ENCODE measurements at places on chromosomes 16 and 17.

DNA sequence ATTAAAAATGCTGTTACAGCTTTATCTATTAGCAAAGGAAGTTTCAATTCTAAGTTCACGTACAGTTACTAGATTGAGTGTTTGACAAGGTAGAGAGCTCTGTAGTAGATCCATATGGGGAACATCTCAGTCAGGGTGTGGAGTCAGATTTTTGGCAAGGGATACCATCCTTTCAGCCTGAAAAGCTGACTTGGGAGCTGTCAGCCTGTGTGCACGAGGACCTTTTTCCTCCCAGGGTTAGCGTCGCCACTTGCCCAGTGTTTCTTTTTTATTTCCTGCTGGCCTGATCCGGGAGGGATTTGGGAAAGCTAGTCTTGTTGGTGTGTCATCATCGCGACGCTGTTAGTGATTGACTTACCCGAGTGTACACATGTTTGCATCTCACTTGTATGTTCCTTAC is 29.5 kb downstream of the WWOX start:
- DNase-seq = no peak

- no peak for DNase-seq
Observed at GRCh38 chr17:60303406-60304099, 88.4 kb downstream of the USP32 start.

DNA sequence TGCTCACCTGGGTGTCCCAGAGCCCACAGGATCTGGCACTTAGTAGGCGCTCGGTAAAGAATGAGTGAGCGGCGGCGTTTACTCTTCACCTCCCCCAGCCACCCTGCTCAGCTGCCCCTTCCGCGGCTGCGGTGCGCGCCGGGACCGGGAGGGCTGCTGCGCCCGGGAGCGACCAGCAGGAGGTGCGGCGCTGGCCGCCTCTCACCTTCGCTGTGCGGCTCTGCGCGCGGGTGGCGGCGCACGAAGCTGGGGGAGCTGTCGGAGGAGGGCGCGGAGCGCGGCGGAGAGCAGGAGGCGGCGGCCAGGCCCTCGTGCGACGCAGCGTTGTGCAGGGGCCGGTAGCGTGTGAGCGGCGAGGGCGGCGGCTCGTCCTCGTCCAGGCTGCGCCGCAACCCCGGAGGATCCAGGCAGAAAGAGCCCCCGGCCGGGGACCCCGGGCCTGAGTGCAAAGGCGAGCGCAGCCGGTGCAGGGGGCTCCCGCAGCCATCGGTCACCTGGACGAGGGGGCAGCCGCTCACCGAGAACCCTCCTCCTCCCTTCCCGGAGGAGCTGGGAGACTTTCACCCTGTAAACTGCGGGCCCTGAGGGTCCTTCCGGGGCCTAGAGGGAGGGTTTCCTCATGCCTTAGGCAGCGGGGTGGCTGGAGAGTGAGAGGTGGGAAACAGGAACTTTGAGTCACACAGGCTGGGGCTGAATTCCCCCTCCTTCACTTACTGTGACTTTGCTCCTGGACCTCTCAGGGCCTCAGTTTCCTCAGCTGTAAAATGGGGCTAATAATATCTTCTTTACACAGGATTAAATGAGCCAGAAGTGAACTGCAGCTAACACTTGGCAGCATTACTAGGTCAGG is 12.5 kb downstream of the SAMD14 start:
- DNase-seq = no peak

- no peak for DNase-seq
Observed at GRCh38 chr17:60165971-60166370, 16.2 kb downstream of the CA4 start.

GRCh38 chr16:86061721-86062120 is 162.8 kb downstream of the IRF8 start:
- no peak for DNase-seq

DNA sequence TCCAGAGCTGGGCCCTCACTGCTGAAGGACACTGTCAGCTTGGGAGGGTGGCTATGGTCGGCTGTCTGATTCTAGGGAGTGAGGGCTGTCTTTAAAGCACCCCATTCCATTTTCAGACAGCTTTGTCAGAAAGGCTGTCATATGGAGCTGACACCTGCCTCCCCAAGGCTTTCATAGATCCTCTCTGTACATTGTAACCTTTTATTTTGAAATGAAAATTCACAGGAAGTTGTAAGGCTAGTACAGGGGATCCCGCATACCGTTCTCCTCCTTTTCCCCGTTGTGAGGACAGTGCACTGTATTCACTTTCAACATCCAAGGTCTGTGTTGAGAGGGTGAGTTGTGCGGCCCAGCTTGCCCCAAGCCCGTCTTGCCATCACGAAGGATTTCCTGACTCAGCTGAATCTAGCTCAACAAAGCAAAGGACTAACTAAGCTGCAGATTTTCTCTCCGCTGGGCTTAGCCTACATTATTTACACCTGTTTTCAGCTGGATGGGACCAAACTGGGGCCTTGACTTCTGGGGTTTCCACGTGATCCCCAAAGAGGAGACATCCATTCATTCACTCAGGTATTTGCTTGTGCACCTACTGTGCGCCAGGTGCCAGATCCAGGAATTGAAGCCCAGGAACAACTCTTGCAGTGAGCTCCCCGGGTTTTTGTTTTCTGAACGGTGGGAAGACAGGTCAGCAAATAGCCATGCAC is 5.2 kb upstream of the TMEM235 start:
- DNase-seq = no peak

GRCh38 chr16:30839523-30840227 is 52.7 kb upstream of the ZNF629 start:
- DNase-seq = no peak

DNA sequence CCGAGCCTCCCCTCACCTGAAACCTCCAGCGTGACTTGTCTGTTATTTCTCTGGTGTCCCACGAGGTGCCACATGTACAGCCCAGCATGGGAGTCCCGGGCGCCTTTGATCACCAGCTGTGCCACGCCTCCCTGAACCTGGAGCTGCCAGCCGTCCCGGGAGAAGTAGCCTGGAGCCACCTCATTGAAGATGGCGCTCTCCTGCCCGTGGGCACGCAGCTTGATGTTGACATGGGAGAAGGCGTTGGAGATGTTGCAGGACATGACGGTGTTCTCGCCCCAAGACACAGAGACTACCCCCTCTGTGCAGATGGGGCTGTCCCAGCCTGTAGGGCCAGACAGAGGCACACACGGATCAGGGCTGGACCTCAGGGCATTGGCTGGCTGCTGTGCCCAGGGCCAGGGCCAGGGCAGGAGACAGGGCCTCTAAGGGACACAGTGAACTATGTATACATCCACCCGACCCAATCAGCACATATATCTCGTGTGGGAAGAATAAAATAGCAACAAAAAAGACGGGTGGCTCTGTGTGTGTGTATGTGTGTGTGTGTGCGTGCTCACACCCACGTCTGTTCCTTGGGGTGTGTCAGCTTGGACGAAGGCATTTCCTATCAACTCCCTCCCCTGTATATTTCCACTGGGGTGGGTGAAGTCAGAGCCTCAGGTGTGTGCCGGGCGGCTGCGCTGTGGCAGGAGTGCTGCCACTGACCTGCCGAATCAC is 7.3 kb upstream of the CD7 start:
- DNase-seq = no peak

DNA sequence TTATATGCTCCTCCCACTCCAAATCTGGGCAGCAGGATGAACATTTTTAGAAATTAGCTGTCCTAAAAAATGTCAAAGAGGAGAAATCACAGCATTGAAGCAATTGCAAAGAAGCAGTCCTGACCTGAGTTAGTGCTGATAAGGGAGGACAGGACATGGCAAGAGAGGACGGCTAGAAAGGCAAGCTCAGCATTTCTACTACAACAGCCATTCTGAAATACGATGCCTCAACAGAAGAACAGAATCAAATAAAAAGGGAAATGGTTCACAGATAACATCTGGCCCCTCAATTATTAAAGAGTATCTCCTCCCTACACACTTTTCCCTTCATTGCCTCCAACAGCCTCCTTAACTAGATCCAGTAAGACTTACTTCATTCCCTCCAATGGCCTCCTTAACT is 18.3 kb downstream of the VPS53 start:
- no peak for DNase-seq

- DNase-seq = no peak
Observed at GRCh38 chr17:37847811-37848331, 76.3 kb upstream of the TBC1D3K start.

- DNase-seq = peak; percentile 56
Observed at GRCh38 chr17:70168044-70168976, 1.0 kb upstream of the KCNJ2 start.

DNA sequence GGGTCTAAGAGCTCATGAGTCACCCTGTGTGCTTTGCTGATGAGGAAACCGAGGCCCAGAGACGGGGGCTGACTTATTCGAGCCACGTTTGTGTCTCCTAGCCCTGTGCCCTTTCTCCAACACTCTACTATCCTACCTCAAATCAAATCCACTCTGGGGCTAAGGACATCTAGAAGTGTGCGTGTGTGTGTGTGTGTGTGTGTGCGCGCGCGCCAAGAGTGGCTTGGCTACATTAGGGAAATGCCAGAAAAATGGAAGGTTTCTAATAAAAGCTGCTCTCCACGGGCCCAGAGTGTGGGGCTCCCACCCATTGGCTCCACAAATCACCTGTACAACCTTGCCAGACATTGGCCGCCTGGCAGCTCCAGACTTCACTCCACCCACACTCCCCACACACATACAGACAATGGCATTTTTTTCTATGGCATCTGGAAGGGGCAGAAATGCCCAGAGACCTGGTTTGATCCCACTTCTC is 30.3 kb upstream of the PHOSPHO1 start:
- DNase-seq = no peak

GRCh38 chr17:45103269-45103795 is 29.0 kb downstream of the PLCD3 start:
- DNase-seq = no peak

- DNase-seq = no peak
Observed at GRCh38 chr17:29138184-29138955, 41.8 kb downstream of the MYO18A start.

DNA sequence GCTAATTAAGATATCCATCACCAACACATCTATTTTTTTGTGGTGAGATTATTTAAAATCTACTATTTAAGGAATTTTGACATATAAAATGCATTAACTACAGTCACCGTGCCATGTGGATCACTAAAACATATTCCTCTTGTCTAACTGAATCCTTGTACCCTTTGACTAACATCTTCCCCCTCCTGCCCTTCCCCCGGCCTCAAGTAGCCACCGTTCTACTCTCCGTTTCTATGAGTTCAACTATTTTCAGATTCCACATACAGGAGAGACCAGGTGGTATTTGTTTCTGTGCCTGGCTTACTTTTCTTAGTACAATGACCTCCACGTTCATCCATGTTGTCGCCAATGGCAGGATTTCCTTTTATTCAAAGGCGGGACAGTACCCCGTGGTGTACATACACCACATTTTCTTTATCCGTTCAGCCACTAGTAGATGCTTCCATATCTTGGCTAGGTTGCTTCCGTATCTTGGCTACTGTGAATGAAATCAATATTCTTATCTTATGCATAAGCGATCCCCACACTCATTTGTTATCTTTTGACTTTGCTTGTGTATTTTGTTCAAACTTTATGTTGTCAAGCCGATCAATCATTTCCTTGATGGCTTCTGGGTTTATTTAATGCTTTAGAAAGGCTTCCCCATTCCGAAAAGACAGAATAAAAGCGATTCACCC is 134.7 kb downstream of the KCNJ12 start:
- DNase-seq = no peak

Data from stromal cell of bone marrow (primary cell).